ENCODE measurements at places on chromosomes 1 and 21.
A peak's percentile ranks its signal among the peaks of the same experiment; 100 is the strongest.

DNA sequence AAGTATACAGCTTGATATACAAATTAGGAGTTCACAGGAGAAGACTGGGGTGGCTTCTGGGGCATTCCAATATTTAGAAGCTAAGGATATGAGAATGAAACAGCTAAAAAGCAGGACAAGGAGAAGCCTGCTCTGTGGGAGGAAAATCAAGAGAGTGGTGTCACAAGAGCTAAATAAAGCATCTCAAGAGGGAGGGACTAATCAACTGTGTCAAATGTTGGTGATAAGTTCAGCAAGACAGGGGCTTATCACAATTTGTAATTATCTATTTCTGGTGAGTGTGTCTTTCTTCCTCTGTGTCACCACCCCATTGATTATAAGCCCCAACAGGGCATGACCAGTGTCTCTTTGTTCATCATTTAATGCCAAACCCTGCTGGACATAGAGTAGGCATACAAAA is 295.8 kb upstream of the DUSP10 start:
- no peak for DNase-seq

GRCh38 chr1:98887507-98887906 is 117.2 kb downstream of the PLPPR5 start:
- no peak for DNase-seq

DNA sequence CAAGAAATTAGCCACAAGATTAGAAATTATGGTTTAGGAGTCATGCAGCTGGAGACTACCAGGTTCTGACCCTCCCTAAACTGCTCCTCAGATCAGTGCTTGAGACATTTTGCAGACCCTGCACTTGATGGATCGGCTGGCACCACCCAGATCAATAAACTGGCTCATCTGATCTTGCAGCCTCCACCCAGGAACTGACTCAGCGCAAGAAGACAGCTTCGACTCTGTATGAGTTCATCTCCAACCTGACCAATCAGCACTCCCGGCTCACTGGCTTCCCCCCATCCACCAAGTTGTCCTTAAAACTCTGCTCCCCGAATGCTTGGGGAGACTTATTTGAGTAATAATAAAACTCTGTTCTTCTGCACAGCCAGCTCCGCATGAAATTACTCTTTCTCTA is 40.0 kb downstream of the L1TD1 start:
- DNase-seq: no peak

GRCh38 chr1:29256394-29256793 is 20.1 kb downstream of the PTPRU start:
- DNase-seq: no peak

GRCh38 chr1:12434174-12434573 is 183.8 kb downstream of the DHRS3 start:
- DNase-seq: peak; percentile 68

GRCh38 chr21:34865400-34866241 is 183.5 kb downstream of the RUNX1 start:
- DNase-seq: no peak

DNA sequence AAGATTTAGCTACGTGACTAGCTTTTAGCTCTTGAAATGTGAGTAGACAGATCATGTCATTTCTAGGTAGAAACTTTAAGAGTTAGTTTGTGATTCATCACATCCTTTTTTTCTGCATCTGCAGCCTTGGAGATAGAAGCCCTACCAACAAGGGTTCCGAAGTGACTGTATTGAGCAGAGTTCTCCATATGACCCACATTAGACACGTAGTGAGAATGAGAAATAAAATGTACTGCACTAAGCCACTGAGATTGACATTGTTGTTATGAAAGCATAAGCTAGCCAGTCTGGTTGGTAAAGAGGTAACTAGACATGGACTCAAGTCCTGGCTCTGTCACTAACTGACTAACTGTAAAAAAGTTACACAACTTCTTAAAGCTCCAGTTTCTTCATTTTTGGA is 296.1 kb downstream of the PDE4B start:
- DNase-seq: no peak

DNA sequence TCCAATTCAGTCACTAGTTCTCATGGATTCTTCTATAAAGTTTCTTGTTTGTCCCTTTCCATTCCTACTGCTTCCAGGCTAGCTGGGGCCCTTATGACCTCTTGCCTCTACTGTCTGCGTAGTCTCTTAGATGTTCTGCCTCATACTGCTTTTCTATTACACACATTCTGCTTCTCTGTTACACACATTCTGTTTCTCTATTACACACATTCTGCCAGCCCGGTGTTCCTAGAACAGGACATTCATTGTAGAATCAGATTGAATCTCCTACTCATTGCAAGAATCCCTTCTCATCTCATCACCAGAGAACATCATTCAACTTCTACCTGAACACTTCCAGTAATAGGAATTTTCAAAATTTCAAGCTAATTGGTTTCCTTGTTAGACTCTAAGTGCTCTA is 69.3 kb upstream of the QSOX1 start:
- no peak for DNase-seq

GRCh38 chr21:24375201-24375600 is 1232.1 kb downstream of the MRPL39 start:
- DNase-seq: no peak

GRCh38 chr1:116570358-116571214 is at the start of gene CD58:
Gene CD58, minus strand, starts transcription at chr1:116571026. Its CDS starts 54 bp downstream, at chr1:116570972.
- DNase-seq: peak; percentile 81

- no peak for DNase-seq
Measured at GRCh38 chr1:192763243-192763642, 45.6 kb upstream of the RGS2 start.

DNA sequence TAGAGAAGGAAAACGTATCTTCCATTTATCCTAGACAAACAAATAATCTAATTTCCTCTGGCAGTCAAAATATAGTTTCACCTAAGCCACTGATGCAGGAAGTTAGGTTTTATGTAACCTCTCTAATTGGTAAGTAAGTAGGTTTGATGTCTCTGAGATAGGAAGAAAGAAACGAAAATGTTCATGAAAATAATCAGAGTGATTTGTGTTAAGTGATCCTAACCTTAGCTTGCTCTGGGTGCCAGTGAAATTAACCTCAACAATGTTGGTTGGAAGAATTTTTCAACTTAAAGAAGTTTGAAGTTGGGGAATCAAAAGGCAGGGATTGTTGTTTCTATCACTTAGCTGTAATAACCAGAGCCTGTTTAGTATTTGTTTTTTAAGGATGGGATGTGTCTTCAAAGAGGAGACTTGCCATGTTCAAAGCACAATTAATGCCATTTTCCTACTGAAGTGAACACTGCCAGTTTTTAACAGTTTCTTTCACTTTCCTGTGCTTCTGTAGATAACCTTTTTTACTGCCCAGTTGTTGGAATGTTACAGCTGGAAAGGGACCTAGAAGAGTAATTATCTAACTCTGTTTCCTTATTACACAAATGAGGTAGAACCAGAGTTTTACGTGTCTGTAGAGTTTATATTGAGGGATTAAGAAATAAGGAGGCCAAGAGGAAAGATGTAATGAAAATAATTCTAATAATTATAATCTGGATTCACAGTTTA is 18.4 kb downstream of the HIPK1 start:
- DNase-seq: no peak

DNA sequence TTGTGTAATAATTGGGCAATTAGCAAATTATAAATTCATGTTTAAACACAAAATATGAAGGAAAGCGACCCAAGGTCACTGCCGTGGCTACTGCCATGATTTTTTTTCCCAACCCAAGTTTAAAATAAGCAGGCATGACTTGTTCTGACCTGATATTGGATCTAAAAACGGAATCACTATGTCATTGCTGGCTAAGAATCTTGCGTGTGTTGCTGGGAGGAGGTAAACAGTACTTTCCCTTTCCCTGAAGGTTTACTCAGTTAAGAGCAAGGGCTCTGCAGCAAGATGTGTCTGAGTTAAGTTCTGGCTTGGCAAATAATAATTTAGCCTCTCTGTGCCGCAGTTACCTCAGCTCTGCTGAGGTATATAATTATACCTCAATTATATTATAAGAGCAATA is 125.7 kb upstream of the L1TD1 start:
- no peak for DNase-seq
